ENCODE measurements at places on chromosomes 11 and 22.

- no peak for DNase-seq
These were observed 545.0 kb downstream of the ETS1 start for GRCh38 chr11:128042290-128042751.

DNA sequence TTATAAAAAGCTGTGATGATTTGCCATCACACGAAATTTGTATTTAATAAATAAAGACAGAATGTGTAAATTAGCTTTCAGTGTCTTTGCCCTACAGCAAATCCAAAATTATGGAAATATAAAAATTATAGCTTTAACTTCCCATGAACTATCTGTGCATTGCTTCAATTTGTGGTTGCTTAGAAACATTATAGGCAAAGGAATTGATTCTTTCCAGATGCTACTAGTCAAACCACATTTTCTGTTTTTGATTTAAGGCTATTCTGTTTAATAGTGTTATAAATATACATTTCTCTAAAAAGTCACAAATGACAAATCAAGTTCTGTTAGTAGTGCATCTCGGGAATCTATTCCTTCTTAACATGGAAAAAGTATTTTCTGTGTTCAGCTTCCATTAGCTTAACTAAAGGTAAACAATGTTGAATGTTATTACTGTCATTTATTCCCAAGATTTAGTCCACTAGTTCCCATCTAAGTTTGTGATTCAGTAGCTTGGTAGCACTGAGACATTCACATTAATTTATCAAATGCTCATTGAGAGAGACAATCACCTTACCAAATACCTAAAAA, 1086.3 kb upstream of the CCDC90B start:
- DNase-seq, result no peak

GRCh38 chr11:8213376-8213775, 44.6 kb upstream of the RIC3 start:
- DNase-seq, result no peak

GRCh38 chr22:46572911-46573780, 35.7 kb upstream of the CELSR1 start:
- DNase-seq, result peak; percentile 14

GRCh38 chr11:128336203-128336602, 251.2 kb downstream of the ETS1 start:
- no peak for DNase-seq

- no peak for DNase-seq
These were observed 118.2 kb upstream of the BLID start for GRCh38 chr11:122234257-122234656.

- DNase-seq, result no peak
These were observed 201.8 kb upstream of the NCAM1 start for GRCh38 chr11:112759418-112759817.

DNA sequence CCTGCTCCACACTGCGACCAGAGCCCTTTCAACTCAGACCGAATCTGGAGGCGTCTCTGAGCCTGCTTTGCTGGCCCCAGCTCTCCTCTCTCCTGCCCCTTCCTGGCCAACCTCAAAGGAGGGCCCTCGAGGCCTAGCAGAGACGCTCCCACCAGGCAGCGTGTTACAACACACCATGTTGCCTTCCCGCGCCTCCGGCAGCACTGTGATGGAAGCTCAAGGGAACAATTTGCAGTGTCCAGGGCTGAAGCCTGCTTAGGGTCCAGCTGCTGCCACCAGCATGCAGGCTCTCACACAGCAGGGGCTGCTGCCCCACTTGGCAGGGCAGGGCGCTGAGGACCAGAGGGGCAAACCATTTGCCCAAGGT, 18.4 kb downstream of the LINC01488 start:
- no peak for DNase-seq

- DNase-seq, result no peak
These were observed 116.5 kb downstream of the CD44 start for GRCh38 chr11:35255514-35255913.

GRCh38 chr11:123236879-123237278, 41.8 kb upstream of the CLMP start:
- no peak for DNase-seq

- DNase-seq, result no peak
These were observed 11.7 kb upstream of the MOB2 start for GRCh38 chr11:1498262-1498661.

GRCh38 chr11:35974882-35975589, 31.2 kb downstream of the LDLRAD3 start:
- DNase-seq, result peak; percentile 42

GRCh38 chr11:128737704-128738103, 43.8 kb downstream of the FLI1 start:
- no peak for DNase-seq

GRCh38 chr22:31332886-31333285, 13.3 kb downstream of the PATZ1 start:
- no peak for DNase-seq

- no peak for DNase-seq
These were observed 27.0 kb upstream of the SLC5A1 start for GRCh38 chr22:32016081-32016480.

- no peak for DNase-seq
These were observed 43.9 kb upstream of the CARD18 start for GRCh38 chr11:105183426-105183825.

GRCh38 chr11:110199184-110199981, 97.0 kb downstream of the RDX start:
- no peak for DNase-seq

GRCh38 chr11:68043029-68043348, 4.2 kb downstream of the TCIRG1 start:
- DNase-seq, result no peak

GRCh38 chr11:118791961-118792569, 1.1 kb upstream of the DDX6 start:
- peak; percentile 35 for DNase-seq

- no peak for DNase-seq
These were observed 399.6 kb downstream of the TMEM135 start for GRCh38 chr11:87437133-87437843.

DNA sequence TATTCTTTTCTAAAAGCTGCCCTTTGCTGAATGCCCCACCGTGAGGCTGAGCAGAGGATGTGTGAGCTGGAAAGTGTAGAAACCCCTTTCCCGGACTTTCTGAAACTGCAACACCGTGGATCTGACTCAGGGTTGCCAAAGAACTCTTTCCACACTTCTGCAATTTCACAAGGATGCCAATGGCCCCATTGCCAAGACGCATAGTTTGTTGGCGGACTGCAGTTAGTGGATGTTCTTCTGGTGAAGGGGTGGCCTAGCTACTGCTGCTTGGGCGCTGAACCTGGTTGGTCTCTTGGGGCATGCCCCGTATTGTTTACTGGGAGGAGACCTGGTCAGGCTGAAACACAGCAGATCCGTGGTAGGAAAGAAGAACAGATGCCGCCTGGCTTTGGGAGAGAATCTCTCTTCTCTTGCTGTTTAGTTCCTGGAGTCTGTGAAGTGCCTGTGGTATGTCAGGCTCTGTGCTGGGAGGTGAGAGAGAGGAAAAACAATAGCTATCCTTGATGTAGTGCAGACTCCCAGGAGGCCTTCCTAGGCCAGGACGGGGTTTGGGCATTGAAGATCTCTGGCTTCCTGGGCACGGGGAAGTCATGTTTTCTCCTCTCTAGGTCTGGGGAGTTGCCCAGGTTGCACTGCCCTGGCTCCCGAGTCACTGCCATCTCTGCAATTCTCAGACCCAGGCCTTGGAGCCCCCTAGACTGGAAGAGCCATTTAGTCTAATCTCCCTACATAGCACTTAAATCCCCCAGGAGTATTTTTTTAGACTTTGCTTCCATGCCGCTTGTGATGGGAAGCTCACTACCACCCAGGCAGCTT, 26.9 kb downstream of the CD82 start:
- DNase-seq, result peak; percentile 52

GRCh38 chr11:31619980-31620379, 110.4 kb downstream of the ELP4 start:
- no peak for DNase-seq

- peak; percentile 34 for DNase-seq
These were observed 4.4 kb downstream of the SLC2A11 start for GRCh38 chr22:23862103-23862502.

- peak; percentile 90 for DNase-seq
These were observed 230.4 kb downstream of the ST3GAL4 start for GRCh38 chr11:126585774-126586491.

GRCh38 chr11:46352063-46352841, 5.0 kb downstream of the DGKZ start:
- DNase-seq, result peak; percentile 35

GRCh38 chr22:49566141-49566541, 261.5 kb downstream of the BRD1 start:
- no peak for DNase-seq

DNA sequence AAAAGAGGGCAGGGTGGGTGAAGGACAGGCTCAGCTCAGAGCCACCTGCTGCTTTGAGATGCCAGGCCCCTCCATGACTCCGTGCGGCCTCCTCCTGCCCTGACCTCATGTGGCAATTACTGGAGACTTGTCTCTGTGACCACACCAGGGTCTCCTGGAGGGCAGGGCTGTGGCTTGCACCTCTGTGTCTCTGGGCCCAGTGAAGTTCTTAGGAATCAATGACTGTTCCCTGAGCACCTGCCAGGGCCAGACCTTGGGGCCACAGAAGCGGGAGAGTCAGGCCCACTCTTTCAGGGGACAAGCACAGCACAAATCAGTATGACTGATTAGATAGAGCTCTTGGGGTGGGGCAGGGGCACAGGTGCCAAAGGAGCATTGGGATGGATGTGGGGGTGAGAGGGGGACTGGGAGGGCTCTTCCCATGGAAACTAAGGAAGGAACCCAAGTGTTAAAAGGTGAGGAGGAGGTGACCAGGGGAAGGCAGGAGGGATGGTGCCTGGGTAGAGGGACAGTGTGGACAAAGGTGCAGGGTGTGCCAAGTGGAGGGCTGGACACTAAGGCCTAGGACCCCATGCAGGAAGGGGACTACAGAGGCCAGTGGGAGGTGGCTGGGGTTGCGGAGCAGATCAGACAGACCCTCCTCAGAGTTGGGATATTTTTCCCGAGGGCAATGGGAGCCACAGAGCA, 77.3 kb upstream of the SHISAL1 start:
- DNase-seq, result peak; percentile 15

DNA sequence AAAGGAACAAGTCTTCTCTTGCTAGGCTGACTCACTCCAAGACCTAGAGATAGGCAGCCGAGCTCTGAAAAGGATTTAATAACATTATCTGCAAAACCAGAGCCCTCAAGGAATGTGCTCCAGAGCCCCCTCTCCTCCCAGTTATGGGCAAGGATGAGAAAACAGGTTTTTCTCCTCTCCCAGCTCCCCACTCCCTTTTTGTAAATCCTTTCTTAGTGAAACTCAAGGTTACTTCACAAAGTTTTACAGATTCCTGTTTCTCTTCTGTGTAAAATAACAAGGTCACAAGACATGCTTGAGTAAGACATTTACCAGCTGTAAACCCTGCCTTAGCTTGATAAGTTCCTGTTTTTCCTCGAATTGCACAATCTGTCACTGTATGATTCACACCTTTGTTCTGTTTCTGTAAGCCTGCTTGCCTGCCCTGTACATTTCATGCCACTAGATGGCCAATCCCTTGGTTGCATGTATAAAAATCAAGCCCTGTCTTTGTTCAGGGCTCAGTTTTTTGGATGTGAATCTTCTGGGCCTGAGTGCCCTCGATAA, 489.4 kb downstream of the KCNA4 start:
- no peak for DNase-seq

DNA sequence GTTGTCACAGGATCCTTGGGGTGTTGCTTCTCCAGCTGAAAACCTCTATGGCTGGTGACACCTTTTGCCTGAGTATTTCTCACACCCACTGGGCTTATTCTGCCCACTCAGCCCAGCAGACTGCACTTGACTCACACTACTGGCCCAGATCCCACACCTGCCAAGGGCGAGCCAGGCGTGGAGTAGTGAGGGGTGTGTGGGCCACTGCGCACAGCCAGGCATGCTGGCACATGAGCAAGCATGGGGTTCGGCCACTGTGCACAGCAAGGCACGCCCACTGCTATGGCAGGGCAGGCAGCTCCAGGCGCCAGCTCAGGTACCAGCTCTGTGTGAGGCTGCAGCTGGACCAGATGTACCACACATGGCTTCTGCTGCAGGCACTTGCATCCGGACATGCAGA, 116.5 kb upstream of the MTNR1B start:
- no peak for DNase-seq

DNA sequence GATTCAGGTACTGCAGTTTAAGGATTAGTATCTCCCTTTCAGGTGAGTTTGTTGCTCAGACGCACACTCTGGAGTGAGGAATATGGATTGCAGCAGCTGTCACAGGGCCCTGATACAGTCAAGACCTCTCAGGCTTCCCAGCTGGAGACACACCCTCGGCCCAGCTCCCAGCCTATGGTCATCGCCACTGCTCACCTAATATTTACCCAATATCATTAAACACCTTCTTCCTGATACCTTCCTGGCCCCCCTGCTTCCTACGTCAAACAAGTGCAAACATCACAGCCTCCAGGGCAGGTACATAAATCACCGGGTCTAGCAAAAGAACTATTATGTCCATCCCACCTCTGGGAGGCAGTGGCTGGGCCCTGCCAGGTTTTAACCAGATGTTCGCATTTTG, 213.3 kb downstream of the MN1 start:
- no peak for DNase-seq

- DNase-seq, result peak; percentile 40
These were observed 227.7 kb upstream of the TENM4 start for GRCh38 chr11:79668575-79668974.

GRCh38 chr22:34934261-34934660, 131.7 kb upstream of the ISX start:
- DNase-seq, result no peak

DNA sequence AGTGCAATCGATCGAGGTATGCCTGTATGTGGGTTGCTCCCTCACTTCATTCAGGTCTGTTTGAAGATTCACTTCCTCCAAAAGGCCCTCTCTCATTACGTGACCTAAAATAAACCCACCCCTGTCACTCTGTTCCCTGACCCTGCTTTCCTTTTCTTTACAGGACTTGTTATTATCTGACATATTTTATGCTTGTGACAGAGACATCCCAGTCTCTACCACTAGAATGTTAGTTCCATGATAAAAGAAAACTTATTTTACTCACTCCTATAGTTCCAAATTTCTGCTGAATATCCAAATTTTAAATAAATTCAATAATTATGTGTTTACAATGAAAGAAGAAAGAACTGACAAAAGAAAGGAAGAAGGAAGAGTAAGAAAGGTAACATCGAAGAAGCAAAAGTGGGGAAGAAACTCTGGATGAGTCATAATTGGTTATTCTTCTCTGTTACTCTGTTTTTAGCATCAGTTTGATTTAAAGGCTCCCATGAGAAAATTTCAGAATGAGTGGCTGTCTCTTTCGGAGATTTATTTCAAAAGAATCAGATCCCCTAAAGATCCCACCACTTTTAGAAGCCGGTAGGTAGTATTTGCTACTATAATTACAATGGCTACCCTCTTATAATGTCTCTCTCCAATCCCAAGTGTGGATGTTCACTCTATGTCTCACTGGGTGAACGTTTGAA, 33.5 kb downstream of the ENTHD1 start:
- DNase-seq, result no peak

GRCh38 chr11:9710852-9711251, 47.0 kb downstream of the SWAP70 start:
- no peak for DNase-seq

DNA sequence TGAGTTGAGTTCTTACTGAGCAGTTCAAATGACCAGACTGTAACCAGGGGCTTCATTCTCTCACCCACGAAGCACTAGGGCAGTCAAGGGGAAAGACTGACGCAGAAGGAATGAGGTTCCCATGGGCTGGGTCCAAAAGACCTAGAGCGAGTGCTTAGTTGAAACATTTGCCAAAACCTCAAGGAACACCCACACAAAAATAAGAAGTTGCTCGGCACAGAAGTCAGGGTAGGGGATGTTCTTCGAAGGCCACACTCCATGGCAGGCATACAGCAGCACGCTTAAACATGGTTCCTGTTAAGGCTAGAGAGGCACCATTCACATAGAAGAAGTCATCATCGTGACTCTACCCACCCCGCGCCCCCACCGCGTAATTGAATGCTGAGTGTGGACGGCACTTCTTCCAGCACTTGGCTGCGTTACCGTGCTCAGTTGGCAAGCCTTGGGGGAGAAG, 52.9 kb downstream of the TIMP3 start:
- DNase-seq, result no peak

Measured in right hindlimb (tissue), 1 donor.